Thoracic aorta (tissue), 2 donors: ENCODE measurements at places on chromosomes 2 and 18.

GRCh38 chr2:79792090-79792489 lies 279.2 kb downstream of the CTNNA2 start:
- DNase-seq: no peak

DNA sequence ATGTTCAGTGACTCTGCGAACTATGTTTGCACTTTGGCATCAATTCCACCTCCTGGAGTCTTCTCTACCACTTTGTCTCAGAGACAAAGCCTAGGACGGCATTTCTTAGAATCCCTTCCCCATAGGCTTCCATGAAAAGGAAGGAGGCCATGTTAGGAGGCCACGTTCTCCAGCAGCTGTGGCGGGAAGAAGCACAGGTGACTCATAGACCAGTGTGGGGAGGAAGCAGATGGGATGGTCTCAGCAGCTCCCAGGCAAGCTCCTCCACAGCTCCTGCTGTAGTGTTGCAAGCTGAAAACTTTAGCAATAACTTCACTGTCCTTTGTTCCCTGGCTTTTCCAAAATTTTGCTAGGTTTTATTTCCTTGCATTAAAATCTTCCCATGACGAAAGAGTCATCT lies 781.3 kb upstream of the ID2 start:
- no peak for DNase-seq

- no peak for DNase-seq
Measured at GRCh38 chr18:74276609-74277008, 15.2 kb downstream of the CYB5A start.

DNA sequence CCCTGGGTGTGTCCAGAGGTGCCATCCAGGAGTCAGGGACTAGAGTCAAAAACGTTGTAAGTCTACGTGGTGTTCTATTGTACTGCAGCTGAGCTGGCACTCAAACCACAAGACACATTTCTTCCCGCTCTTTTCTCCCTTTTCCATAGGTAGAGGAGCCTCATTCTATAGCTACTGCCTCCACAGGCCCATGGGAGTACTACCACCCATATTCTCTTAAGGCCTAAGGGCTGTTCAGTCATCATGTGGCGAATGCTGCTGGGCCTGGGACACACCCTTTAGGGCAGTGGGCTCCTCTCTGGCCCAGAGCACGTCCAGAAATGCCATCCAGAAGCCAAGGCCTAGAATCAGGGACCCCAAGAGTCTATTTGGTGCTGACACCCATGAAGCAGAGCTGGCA lies 1271.7 kb downstream of the CNTNAP5 start:
- no peak for DNase-seq

DNA sequence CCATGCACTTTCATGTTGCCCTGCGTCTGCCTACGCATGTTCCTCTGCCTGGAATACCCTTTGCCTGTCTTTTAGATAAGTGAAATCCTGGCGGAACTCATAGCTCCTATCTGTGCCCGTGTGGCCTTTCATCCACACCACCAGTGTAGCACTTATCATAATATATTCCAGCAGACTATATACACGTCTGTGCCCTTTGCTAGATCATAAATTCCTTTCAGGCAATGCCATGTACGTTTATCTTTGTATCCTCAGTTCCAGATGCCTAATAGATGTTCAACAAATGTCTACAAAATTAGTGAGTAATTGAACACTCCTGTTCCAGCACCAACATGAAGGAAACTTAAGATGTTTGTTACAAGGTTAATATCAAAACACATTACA lies 106.9 kb downstream of the COLEC12 start:
- DNase-seq: no peak

DNA sequence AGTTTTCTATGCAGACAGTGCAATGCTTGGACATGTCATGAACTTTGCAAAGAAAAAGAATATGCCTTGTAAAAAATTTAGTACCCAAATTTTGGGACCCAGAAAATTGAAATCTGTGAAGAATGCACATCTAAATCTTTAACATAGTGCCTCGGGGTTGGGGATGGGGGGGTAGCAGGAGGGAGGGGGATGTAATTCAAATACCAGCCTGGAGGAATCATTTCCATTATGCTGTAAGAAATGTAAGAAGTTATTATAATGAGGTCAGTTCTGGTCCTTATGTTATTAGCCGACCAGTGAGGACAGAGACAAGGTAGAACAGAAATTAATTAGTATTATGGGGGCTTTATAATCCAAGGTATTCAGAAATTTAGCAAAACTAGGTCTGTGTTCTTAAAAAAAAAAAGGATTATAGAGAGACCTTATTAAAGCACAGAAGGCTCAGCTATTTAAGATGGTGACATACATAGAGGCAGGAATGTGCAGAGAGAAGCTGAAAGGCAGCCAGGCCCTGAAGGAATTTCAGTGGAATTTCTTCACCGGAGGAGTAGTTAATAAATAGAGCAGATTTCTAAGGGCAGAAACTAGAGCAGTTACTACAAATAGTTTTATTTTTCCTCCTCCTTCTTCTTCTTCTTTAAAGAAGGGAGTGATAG lies 89.0 kb upstream of the RBMS1 start:
- no peak for DNase-seq

DNA sequence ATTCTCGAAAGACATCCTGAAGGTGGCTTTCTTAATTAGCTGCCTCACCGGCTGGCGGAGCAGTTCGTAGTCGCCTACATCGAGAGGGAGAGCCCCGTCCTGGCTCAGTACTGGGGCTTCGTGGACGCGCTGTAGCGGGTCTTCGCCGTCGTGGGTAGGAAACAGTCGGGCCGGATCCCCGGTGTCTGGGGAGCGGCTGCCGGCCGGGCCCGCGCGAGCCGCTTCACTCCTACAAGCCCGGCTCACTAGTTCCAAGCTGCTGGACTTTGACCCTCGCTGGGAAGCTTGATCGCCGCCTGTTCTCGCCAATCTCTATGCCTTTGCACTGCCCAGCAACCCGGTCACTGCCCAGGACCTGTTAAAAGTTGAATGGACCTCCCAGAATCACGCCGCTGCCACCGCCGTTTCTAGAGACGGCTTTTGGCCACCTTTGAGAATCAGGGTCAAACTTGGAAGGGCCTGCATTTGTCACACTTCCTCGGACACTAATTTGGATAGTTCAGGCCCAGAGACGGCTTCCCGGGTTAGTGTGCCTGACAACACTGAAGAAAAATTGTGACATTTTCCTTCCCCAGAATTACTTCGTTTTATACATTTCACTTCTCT lies 41.4 kb upstream of the AKAIN1 start:
- no peak for DNase-seq

DNA sequence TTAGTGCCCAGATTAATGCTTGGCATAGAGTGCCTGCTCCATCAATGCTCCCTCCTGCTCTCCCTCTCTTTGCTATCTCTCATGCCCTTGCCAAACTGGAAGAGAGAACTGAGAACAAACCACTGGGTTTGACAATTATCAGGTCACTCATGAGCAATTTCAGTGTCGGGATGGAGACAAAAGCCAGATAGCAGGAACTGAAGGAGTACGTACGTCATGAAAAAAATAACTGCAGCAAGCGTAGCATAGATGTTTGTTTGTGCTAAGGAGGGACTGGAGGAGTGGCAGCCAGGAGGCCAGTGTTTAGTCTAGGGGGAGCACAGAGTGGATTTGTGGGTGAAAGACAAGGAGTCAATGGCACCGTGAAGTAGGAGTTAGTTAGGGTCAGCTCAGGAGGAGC lies 113.3 kb downstream of the POLE4 start:
- DNase-seq: no peak

GRCh38 chr2:27249891-27250651 lies 12.8 kb downstream of the SLC30A3 start:
- DNase-seq: no peak

DNA sequence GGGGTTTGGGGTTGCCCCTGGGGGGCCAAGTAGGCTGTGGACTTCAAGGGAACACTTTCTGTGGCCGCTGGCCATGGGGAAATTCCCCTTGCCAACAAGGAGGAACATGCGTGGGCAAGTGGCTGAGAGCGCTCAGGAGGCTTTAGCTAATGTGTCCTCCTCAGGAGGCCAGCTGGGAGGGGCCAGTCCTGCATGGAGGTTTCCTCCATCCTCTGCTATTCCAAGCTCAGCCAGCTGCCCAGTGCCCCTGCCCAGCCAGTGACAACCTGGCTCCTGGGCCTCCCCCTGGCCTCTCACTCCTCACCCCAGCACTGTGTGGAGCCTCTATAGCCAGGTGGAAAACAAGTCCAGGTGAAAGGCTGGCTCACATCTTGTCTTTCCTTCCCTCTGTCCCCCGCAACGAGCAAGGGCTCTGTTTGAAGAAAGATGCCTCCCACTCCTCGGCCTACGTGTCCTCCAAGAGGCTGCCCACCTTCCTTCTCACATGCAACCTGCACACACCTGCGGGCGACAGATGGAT lies 64.4 kb upstream of the DAPL1 start:
- no peak for DNase-seq

DNA sequence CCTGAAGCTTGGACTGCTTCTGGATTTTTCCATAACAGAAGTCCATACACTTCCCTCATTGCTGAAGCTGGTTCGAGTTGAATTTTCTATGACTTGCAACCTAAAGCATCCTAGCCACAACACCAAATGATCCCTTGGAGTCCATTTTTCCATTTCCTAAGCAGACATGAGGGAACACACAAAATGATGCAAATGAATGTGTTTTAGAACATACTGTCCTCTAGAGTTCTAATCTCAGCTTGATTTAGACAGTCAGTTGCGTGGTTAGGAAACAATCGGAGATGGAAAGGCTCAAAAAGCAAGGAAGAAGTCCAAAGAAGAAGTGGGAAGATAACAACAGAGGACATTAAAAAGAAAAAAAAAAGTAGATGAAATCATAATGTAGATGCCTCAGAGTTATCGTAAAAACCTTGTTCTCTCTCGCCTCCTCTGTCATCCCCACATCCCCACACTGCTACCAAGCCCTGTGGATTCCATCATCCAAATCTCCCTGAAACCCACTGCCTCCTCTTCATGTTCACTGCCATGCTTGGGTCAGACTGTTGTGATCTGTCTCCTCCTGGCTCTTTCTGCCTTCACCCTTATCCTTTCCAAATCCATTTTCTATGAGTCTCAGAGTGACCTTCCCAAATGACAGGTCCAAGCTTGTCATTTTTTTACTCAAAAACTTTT lies 58.4 kb downstream of the TMEM247 start:
- DNase-seq: no peak

DNA sequence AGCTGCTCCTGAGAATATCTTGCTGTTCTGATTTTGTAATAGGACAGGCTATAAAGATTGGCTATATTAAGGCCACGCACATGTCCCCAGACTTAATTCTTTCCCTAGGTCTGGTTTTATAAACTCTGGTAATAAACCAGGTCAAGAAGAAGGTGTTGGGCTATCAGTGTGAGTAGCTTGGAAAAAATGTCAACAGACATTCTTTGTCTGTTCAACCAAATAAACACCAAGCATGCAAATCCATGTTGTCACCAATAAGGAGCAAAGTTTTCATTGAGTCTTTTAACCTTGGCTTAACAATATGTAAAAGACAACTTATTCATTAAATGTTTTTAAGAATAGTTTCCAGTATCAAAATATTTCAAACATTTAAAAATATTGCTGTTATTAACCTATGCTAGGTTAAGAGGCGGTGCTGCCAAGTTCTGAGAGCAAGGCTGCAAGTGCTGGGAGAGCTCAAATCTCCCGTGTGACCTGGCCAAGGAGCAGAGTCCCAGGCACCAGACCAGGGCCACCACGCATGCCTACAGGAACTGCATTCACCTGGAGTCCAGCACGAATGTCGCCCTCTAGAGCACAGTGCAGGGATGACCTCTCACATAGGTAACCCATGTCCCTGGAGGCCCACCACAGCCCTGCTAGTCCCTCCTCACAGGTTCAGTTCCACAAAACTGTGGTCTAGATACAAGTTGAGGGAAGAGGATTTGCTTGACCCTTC lies 120.5 kb upstream of the POU3F3 start:
- no peak for DNase-seq

DNA sequence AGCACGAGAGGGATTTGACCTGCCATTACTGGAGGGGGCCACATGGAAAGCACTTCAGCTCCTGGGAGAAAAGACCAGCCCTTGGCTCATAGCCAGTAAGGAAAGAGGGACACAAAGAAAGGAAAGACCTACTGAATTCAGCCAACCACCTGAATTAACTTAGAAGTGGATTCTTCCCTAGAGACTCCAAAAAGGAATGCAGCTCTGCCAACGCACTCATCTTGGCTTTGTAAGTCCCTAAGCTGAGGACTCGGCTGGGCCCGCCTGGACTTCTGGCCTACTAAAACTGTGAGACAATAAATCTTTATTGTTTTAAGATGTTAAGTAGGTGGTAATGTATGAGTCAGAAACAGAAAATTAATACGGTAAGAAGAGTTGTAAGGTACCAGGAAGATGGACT lies 11.5 kb downstream of the ATF2 start:
- no peak for DNase-seq

DNA sequence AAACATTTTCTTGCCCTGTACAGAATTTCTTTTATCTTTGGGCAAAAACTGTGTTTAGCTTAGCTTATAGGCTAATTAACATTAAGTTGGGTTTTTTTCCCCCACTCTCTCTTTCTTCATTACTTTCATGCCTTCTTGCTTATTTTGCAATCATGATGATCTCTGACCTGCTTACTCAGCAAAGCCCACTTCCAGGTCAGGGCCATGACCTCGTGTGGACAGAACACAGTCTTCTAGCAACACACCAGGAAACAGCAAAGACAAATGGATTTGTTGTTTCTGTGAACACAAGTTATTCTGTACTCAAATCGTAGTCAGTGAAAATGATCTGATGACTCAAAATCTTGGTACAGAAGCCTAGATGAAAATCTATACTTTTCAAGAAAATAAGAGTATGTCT lies 60.7 kb downstream of the SPATS2L start:
- no peak for DNase-seq

DNA sequence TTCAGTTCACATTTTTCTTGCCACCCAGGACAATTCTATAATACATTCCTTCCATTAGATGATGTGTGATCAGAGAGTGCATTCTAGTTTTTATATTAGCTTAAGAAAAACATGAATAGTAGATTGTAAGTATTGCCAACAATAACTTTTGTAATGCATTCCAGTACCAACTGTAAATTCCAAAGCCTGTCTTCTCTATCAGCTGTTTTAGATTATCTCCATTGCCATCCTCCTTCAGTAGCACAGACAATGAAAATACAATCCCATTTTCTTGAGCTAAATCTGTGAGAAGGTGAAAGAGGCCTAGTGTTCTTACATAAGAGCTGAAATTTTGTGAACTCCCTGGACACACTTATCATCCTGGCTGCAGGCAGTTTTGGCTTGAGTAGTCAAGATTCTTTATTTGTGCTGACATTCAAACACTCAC lies 103.9 kb downstream of the CCBE1 start:
- DNase-seq: no peak

- no peak for DNase-seq
Measured at GRCh38 chr2:221480163-221480562, 91.9 kb downstream of the EPHA4 start.

GRCh38 chr2:10029875-10030223 lies 13.5 kb upstream of the KLF11 start:
- no peak for DNase-seq

GRCh38 chr18:26868968-26869586 lies 3.6 kb upstream of the AQP4 start:
- no peak for DNase-seq
